ENCODE measurements at places on chromosomes 1 and 21. TPM values are rescaled to one million over a fixed set of nuclear protein-coding genes. Genes with fewer than 3 reads are reported as not detected.

The AGRN gene
- 153 TPM for total RNA-seq

GRCh38 chr1:244150071-244150470 is 99.0 kb downstream of the ZBTB18 start:
- H3K27ac ChIP-seq = no peak overlapping the region
- H3K4me1 ChIP-seq = no peaks in the 10 kb centered on the region
- H3K27me3 ChIP-seq = no peaks in the 10 kb centered on the region
- no peaks in the 10 kb centered on the region for H3K36me3 ChIP-seq

DNA sequence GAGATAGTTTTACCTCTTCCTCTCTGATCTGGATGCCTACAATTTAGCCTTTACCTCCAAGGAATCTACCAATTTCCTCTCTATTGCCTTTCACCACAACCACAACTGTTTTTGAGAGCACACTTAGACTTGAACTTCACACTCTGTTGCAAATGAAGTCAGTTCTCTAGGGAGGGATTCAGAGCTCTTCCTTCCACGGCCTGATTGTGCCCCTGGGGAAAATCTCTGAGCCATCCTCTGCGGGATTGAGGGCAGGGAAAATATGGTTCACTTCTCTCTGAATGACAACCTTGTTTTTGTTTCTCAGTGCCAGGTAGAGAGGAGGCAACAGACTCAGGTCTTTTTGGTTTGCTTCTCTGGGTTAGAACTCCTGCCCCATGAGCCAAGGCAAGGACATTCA is 35.4 kb upstream of the BCL10 start:
- no peaks in the 10 kb centered on the region for H3K36me3 ChIP-seq
- H3K4me1 ChIP-seq = peaks cover 41% of the 10 kb centered on the region
- no peaks in the 10 kb centered on the region for H3K27me3 ChIP-seq
- H3K27ac ChIP-seq = peak overlapping the region; percentile 80

- H3K27ac ChIP-seq = no peak overlapping the region
- H3K27me3 ChIP-seq = no peaks in the 10 kb centered on the region
- DNase-seq = no peak
- H3K36me3 ChIP-seq = no peaks in the 10 kb centered on the region
These were observed 100.5 kb upstream of the COA6 start for GRCh38 chr1:234272656-234273312.

DNA sequence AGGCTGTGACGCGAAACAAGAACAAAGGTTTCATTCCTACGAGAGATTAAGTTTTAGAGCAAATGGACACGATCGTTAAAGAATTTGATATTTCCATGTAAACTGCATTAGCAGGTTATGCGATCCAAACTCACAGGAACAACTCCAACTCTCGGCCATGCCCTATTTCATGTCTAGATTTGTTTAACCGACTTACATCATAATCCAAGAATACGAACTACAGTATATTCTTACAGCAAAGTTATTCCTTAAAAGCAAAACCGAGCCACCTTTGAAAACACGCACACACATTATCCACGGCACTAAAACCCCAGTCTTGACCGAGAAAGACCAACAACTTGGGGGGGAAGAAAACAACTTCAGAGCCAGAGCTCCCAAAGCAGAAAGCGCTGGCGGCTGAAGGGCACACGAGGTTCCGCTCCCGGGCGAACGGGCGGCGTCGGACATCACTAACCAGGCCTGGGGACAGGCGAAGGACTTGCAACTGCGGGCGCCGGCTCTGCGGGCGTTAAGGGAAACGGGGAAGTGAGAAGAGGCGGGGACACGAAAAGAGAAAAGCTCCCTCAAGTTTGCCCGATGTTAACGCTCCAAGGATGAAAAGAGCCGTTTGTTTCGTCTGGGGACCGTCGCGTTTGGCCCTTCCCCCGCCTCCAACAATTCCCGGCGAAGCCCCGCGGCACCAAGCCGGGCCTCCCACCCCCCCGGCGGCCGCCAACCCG is 690 bp downstream of the B3GALNT2 start:
- H3K27ac ChIP-seq = peak overlapping the region; percentile 84
- peaks cover 11% of the 10 kb centered on the region for H3K4me1 ChIP-seq
- H3K4me3 ChIP-seq = peak overlapping the region; percentile 94

GRCh38 chr1:161228032-161228431 is 2.2 kb downstream of the TOMM40L start:
- H3K4me1 ChIP-seq = peaks cover 19% of the 10 kb centered on the region
- H3K36me3 ChIP-seq = peaks cover 2% of the 10 kb centered on the region
- no peak overlapping the region for H3K4me3 ChIP-seq
- H3K27me3 ChIP-seq = no peaks in the 10 kb centered on the region

DNA sequence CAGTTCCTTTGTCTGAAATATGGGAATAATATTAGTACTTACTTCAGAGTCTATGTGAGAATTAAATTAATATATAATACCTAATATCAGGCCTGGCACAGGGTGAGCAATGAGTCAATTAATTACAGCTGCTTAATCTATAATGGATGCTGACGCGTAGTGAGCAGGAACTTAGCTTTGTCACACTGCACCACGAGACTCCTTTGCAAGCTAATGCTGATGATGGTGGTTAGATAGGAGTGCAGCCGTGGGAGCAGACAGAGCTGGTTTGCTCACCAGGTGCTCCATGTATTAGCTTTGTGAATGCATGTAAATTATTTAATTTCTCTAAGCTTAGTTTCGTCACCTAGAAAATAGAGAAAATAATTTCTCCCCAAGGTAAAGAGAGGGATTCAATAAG is 35.1 kb downstream of the KCNJ15 start:
- no peak for DNase-seq
- no peaks in the 10 kb centered on the region for H3K4me1 ChIP-seq
- no peak overlapping the region for H3K4me3 ChIP-seq
- H3K27me3 ChIP-seq = no peaks in the 10 kb centered on the region
- H3K27ac ChIP-seq = no peak overlapping the region

GRCh38 chr1:179871940-179872339 is 5.7 kb downstream of the TOR1AIP2 start:
- peaks cover 31% of the 10 kb centered on the region for H3K36me3 ChIP-seq
- no peak overlapping the region for H3K27ac ChIP-seq
- H3K4me3 ChIP-seq = no peak overlapping the region
- H3K4me1 ChIP-seq = peaks cover 11% of the 10 kb centered on the region
- DNase-seq = no peak
- H3K27me3 ChIP-seq = no peaks in the 10 kb centered on the region

DNA sequence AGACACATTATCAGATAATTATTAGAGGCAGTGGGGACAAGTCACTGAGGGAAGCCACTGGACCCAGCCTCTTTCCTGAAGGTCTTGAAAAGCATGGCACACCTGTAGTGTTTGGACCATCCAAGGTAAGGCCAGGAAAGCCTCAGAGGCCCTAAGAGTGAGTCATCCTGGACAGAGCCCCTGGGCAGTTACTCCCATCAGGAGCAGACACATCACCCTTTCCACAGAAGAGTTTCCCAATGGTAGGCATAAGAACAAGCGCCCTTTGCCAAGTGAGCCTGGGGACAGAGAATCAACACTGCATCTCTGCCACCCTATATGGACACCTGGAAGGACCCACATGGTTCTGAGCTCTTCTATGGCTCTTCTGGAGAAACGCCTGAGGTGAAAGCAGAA is 136.0 kb downstream of the PLXNA2 start:
- no peak overlapping the region for H3K4me3 ChIP-seq
- no peaks in the 10 kb centered on the region for H3K4me1 ChIP-seq
- 0 out of 2 replicates have a peak, but pooled peaks cover 2% of the 10 kb centered on the region for H3K27me3 ChIP-seq
- no peaks in the 10 kb centered on the region for H3K36me3 ChIP-seq
- DNase-seq = no peak

GRCh38 chr21:44755227-44755626 is 43.9 kb upstream of the TSPEAR start:
- H3K4me1 ChIP-seq = peaks cover 7% of the 10 kb centered on the region
- H3K27ac ChIP-seq = no peak overlapping the region
- no peaks in the 10 kb centered on the region for H3K27me3 ChIP-seq

DNA sequence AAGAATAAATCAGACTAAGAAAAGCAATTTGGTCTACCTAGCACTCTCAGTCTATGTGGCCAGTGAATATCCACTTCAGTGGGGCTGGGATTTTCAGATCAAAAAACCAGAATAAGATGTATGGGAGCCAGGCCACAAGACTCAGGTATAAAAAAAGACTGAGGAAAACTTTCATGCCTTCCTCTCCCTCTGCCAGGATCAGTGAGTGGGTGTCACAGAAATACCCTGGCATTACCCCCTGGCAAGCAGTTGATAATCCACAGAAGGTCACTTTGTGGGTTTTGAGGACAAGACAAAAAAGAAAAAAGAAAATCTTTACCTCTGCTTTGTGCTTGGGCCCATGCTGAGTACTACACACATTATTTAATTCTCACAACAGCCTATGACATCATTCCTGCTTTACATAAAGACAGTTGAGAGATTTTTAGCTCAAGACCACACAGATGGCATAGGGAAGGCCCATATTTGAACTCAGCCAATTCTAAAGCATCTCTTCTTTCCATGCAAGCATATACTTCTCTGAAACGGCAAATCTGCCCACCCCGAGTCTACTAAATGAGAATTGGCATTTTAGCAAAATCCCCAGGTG is 57.6 kb downstream of the DESI2 start:
- H3K4me3 ChIP-seq = no peak overlapping the region
- no peaks in the 10 kb centered on the region for H3K4me1 ChIP-seq
- no peaks in the 10 kb centered on the region for H3K27me3 ChIP-seq
- DNase-seq = no peak

DNA sequence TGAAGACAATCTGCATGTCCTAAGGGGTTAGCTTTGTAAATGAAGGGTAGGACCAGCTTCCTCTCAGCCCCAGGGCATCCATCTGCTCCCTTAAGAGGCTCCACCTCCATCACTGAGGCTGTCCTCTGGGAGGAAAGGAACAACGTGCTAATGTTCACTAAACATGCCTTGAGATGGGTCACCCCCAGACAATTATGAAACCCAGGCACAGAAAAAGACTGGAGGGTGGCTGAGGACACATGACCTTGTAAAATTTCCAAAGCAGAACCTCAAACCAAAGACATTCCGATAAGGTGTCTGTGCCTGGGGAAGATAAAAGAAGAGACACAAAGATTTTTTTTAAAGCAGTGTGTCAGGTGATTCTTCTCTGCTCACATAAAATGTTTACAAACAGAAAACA is 37.6 kb upstream of the ZNF124 start:
- DNase-seq = no peak
- no peaks in the 10 kb centered on the region for H3K36me3 ChIP-seq
- H3K27me3 ChIP-seq = peaks cover 2% of the 10 kb centered on the region
- peaks cover 18% of the 10 kb centered on the region for H3K4me1 ChIP-seq
- H3K4me3 ChIP-seq = peak overlapping the region; percentile 92
